ENCODE measurements at places on chromosomes 12 and 14.
A peak's percentile ranks its signal among the peaks of the same experiment; 100 is the strongest.

DNA sequence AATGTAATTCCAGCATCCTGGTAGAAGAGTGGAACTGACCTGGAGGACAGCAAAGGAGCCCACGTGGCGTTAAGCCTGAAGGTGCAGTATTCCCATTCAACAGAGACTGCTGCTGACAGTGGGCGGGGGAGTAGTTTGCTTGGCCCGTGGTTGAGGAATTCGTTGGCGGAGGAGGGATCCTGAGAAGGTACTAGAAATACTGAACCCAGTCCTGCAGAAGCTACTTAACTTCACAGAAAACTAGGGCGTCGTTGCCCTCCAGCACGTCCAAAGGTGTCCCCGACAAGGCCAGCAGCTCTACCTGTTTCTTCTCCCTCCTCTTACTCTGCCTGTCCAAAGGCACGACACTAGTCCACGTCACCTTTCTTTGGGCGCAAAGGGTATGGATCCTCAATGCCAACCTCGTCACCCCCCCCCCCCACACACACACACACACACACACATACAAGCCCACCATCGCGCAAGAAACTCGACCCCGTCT, 303 bp downstream of the PUS7L start:
- peak; percentile 11 for DNase-seq

DNA sequence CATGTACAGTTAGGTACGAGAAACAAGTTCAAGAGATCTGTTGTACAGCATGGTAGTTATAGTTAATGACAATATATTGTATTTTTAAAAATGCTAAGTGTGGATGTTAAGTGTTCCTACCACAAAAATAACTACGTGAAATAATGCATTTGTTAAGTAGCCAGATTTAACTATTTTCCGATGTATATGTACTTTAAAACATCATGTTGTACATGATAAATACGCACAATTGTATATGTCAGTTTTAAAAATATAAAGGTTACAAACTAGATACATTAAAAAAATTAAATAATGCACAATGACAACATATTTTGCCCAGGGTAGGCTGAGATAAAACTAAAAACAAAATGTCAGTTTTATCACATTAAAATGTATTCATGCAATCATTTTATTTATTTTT, 285.1 kb upstream of the DCN start:
- DNase-seq: no peak

DNA sequence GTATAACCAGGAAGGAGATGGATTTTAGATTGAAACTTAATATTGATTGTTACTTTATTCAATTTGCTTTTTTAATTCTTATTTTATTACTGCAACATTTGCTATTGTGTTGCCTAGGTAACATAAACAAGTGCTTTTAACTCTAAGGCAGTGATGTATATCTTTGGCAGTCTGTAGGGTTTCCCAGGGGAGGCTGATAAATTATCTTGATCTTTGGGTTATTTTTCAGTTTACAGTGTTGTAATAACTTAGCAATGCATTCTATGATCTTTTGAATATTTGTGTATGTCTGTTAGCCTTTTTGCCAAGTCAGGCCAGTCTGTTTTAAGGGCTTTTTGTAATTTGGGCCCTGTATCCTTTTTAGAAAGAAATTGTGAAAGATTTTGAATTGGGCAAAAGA, 7.8 kb upstream of the DTD2 start:
- no peak for DNase-seq

- no peak for DNase-seq
Measured at GRCh38 chr12:21925296-21925913, 15.8 kb downstream of the ABCC9 start.

GRCh38 chr12:107843351-107844311, 69.1 kb downstream of the ASCL4 start:
- no peak for DNase-seq

- DNase-seq: no peak
Measured at GRCh38 chr12:72677846-72678245, 405.7 kb downstream of the TRHDE start.

DNA sequence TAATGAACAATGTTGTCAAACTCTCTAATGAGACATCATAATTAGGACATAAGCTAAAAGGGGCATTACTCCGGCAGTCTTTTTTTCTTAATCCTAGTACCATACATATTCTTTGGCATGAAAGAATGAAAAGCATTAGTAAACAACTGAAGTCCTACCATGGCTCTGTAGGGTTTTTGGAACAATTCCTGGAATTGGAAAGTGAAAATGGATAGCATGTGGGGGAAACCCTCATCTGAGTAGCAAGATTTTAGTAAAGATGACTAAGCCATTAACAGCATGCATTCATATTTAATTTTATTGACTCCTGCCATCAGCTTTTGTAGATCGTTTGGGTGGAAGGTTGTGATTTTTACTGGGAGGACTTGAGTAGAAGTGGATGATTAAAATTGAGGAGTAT, 216.2 kb upstream of the PDZRN4 start:
- DNase-seq: no peak

DNA sequence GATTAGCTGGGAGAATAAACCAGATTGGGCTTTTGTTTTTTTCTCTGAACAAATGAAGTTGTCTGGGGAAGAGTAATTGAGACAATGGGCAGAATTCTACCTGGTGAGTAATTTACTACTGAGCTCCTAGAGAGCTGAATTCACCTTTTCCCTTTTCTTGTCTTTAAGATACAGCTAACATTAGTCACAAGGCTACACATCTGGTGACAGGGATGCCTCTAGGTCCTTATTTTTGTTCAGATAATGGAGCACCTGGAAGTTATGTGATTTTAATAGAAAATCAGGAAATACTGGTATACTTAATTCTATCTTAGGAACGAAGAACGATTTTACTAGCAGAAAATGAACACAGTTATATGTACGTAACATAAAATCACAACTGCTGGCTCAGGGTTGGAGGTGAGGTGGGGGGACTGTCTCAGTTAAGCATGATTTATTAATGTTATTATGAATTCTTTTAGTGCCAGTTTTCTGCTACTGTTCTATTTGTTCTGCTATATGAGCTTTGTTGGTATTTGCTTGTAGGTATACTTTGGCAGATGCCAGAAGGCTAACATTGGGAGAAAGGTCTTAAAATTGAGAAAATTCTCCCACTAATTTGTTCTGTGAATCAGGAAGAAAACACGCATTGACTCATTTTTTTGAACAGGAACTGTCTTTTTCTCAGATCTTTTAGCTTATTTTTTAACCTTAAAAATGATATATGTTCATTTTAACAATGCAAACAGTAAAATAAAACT, 482.7 kb upstream of the RGS6 start:
- no peak for DNase-seq

DNA sequence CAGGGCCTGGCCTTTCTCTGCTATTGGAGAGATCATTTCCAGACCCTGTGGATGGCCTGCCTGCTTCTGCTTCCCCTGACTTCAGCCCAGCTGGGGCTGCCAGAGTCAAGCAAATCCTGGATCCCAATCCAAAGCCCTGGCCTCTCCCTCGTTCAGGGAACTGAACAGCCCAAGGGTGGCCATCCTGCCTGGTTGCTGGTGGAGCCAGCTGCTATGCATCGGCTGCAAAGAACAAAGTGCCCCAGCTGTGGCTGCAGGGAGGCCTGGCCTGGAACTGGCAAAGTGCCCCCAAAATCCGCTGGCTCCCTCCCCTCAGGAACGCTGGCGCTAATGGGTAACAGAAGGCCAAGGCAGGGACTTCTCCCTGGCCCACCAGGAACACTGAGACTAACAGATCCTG, 56.4 kb downstream of the LRRC74A start:
- DNase-seq: no peak

DNA sequence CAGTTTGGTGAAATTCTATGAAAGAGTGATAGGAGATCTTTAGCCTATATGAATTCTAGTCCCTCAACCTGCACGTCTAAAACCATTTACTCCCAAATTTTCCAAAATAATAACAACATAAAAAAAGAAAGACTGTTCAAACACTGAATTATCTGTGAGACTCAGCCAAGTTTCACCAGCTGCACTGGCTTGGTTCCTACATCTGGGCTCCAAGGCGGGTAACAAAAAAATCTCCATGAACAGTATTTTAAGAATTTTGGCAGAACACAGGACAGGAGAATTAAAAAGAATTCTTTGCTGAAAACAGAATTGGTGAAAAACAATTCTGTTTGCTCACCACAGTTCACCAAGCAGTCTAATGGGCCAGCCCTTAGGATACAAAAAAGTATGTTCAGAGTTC, 536.8 kb upstream of the ATP2B1 start:
- DNase-seq: no peak

- no peak for DNase-seq
Measured at GRCh38 chr12:51729331-51729730, 119.2 kb downstream of the FIGNL2 start.

DNA sequence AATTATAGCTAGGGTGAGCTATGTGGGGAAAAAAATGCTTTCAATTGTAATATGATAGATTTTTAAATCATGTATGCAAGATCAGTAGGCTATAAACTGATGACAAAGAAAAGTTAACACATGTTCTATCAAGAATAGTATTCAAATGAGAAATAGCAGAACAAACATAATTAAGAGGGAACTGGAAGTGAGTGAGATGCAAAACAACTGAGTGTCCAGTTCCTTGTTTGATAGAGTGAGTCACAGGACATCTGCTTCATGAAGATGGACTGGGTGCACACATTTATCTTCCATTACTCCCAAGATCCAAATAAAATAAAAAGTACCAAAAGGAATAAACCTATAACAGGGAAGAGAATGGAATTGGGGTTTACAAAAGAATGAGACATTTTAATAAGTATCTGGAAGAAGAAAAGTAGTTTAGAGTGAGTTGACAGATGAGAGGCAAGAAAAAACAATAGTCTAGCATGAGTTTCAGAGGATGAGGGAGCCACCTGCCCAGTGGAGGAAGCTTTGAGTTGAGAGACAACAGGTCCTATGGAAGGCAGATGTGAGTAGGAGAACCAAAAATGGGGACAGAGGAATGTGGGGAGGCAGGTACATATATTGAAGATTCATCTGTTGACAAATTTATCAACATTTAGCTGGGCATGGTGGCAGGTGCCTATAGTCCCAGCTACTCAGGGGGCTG, 178.1 kb upstream of the ARHGAP5 start:
- no peak for DNase-seq

DNA sequence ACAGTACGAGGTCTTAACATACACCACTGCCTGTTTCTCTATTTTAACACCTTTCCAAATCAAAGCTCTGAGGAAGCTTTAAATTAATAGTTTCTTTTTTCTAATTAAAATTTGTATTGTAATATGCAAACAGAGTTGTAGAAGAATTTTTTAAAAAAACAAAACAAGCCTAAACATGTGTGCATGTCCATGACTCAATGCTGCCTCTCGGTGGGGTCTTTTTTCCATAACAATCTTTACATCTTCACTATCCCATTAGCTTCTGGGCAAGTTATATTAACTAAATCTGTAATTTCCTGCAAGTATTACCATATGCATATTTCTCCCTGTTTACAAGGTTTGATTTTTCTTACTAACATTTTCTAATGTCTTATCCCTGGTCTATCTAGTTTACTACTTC, 143.9 kb upstream of the NAV3 start:
- no peak for DNase-seq

DNA sequence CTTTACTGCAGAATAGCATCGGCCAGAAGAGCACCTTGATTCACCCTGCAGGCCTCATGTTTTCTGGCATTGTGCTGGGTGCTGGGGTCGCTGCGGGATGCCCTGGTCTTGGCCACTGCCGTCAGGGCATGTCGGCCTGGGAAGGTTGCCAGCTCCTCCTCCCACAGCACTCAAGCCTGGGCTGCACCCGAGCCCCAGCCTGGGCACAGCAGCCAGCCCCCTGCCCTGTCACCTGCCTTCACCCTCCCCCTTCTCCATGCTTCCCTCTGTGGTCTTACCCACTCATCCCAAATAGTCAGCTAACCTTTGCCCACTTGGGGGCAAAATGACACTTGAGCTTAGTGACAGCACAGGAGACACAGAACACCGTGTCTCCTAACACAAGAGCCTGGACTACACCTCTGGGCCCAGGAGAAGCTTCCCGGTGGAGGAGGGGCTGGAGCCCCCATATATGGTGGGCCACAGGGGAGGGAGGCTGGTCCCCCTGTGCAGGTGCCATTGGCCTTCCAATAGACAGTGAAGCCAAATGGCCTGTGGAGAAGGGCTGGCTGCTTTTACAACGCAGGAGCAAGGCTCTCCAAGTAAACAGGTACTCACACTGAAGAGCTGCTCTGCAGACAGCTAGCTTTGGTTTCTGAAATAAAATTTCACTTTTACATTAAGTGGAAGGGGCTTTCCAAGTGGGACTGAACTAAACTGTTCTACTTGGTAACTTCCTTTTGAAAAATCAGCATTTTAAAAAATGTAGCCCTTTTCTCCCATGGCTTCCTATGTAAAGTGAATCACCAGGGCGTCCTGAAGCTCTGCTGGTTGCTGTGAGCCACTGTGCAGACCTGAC, 51.2 kb upstream of the AMN start:
- no peak for DNase-seq

DNA sequence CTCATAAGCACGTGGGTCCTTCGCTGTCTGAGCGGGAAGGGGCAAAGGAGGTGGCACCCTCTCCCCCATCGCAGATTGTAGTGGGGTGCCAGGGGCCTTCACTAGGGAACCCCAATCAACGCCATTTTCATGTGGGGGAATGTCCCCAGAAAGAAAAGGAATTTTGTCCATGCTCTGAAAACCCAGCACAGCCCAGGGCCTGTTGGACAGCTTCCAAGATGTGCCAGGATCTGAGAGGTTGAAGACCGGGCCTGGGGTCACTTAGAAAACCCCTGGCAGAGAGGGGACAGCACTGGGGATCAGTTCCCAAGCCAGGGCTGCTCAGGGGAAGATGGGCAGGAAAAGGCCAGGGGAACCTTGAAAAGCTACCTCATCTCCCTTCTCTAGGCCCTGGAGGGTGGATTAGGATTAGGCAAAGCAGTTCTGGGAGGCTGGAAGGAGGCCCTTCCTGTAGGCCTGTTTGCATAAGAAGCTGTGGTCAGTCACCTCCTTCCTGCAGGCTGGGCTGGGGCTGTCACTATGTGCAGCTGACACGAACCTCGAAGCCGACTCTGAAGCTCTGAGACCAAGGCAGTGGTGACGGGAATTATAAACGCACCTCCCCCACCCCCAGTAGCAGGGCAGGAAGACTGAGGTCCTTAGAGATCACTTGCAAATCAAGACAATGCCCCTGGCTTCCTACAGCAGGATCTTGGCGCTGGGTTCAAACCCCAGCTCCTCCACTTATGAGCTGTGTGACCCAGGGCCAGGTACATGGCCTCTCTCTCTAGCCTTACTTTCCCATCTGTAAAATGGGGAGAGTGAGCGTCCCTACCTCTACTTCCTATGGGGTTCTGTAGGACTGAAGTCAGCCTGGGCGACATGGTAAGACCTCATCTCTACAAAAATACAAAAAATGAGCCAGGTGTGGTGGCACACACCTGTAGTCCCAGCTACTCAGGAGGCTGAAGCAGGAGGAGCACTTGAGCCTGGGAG, 29.0 kb downstream of the TESC start:
- no peak for DNase-seq

DNA sequence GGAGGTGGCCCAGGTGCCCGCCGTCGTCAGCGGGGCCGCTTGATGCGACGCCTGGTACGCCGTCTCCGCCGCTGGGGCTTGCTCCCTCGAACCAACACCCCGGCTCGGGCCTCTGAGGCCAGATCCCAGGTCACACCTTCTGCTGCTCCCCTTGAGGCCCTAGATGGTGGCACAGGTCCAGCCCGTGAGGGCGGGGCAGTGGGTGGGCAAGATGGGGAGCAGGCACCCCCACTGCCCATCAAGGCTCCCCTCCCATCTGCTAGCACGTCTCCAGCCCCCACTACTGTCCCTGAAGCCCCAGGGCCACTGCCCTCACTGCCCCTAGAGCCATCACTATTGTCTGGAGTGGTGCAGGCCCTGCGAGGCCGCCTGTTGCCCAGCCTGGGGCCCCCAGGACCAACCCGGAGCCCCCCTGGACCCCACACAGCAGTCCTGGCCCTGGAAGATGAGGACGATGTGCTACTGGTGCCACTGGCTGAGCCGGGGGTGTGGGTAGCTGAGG, 5.5 kb downstream of the LRP10 start:
- DNase-seq: no peak

Measured in activated T-helper 2 cell treated with anti-CD3 and anti-CD28 coated beads, Interferon-gamma antibody, Interleukin-2, Interleukin-4, amounts not matched to agents 10 μg/mL and 5 μg/mL and 100 μg/mL, durations not matched to agents 14 hours and 24 hours and 36 hours (primary cell).